GDM1 (cell line): ENCODE measurements at places on chromosomes 12 and 14.
A peak's percentile ranks its signal among the peaks of the same experiment; 100 is the strongest.

DNA sequence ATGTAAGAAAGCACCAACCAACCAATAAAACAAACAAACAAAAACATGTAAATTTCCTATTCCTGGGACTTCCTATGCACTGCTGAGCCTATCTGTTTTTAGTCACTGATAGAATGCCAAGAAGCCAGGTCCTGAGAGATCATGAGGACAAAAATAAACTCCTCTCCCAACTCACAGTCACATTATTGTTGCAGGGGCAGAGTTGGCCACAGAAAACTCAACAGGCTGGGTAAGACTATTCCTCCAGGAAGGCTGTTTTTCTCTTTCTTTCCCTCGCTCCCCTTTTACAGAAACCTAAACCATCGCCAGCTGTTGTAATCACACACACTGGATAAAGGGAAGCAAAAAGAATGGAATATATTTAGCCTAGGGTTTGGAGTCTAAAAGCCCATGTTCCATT, 55.8 kb upstream of the METAP2 start:
- no peak for DNase-seq

GRCh38 chr14:33460164-33460563, 490.7 kb downstream of the EGLN3 start:
- DNase-seq: no peak

DNA sequence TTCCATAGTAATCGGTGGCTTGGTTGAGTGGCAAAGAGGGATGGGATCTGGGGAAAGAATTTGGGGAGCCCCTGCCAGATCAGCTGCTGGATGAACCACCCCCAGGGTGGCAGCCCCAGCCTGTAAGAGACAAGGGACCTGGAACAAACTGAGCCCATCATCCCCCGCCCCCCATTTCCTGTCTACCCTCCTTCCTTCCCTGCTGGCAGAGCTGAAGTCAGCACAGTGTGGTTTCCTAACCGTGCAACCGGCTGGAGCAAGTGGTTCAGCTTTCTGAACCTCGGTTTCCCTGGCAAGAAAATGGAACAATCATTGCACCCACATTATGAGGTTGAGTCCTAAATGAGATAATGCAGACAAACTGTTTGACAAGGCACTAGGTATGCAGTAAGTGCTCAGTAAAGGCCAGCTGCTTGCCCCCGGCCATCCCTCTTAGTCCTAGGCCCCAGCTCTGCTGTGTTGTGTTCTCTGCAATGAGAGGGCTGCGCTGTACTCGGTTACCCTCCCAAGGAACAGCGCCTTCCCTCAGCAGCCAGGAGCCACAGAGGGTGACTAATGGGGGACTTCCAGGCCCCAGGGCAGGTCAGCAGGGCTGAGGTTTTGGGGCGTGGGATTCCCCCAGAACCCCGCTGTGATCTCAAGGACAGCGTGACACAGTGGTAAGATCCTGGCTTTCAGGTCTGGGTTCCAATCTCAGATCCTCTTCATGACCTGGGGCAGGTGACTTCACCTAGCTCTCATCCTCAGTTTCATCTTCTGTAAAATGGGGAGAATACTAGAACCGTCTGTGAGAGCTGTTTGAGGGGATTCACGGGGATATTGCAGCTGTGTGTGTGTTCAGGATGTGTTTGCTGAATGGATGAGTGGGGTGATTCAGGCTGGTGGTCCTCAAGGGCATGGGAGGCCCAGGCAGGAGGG, 16.5 kb downstream of the SELPLG start:
- peak; percentile 65 for DNase-seq

DNA sequence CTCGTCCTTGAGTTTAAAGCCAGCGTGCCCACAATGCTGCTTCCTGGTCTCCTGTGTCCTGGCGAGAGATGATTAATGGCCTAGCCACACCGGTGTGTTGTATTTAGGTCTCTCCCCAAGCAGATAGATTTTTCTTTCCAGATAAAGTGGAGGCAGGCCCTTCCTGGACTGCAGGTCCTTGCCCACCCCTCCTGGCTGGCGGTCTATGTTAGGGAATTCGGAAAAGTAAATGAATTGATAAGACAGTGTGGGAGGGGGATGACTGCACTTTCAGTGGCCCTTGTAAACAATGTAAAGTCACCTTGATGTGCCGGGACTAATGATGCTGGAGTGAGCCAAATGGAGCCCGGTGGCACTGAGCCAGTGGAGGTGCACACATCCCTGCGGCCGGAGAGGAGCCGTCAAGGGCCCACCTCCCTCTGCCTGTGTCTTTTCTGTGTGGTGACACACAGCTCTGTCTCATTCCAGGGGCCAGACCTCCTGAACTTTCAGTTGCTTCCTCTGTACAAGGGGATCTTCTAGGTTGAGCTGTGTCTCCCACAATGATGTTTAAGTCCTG, 70.6 kb upstream of the ESRRB start:
- DNase-seq: no peak

GRCh38 chr14:43803076-43803689, 703.9 kb downstream of the FSCB start:
- no peak for DNase-seq

- DNase-seq: peak; percentile 14
These were observed 28.2 kb downstream of the TRAF3 start for GRCh38 chr14:102805371-102805891.

DNA sequence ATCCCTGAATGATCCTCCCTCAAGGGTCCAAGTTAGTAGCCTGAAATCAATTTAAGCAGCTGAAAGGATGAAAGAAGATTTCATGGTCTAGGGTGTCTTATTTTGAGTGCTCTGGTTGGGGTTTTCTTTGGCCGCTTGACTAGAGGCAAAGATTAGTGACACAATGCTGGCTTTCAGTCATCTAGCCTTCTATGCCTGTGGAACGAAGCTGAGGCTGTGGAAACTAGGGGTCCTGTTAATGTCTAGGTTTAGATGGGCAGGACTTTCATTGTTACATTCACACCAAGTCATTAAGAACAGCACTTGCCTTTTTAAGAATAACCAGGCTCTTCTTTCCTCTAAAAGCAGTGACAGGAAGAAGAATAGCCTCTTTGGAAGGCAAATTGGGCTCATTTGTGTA, 253.8 kb upstream of the E2F7 start:
- DNase-seq: no peak

- DNase-seq: no peak
These were observed 37.2 kb downstream of the NT5DC3 start for GRCh38 chr12:103803847-103804246.

- no peak for DNase-seq
These were observed 12.0 kb upstream of the IL26 start for GRCh38 chr12:68237619-68238018.

DNA sequence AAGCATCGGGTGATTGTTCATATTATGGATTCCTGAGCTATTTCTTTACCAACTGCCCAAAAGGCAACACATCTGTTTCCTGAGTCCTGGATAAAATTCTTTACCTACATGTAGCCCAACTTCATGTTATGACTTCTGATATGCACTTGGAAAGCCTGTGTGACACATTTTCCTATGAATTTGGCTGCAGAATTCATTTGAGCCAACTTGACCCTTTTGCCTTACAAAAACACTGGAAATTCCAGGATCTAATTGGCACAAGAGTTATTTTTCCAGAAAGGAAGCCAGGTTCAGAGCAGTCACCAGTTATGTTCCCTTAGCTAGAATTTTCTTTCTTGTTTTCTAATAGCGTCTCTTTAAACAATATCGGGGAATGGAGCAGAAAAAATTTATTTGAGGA, 202.5 kb upstream of the LRIG3 start:
- DNase-seq: no peak

GRCh38 chr14:96793547-96793946, 3.6 kb upstream of the VRK1 start:
- no peak for DNase-seq

DNA sequence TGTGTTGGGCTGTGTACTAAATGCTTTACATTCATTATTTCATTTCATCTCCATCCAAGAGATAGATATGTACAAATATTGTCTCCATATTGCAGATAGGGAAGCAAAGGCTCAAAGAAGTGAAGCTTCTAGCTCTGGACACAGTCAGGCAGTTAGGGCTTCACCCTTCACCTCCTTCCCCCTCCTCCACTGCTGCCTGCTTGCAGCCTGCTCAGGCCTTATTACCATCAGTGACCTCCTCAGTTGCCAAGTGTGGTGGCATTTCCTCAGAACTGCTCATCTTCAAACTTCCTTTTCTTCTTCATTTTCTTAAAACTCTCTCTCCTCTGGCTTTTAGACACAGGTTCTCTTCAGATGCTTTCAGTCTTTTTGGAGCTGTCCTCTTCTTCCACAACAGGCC, 4.7 kb upstream of the GPATCH2L start:
- no peak for DNase-seq

GRCh38 chr14:101133068-101133467, 229.5 kb upstream of the RTL1 start:
- no peak for DNase-seq

DNA sequence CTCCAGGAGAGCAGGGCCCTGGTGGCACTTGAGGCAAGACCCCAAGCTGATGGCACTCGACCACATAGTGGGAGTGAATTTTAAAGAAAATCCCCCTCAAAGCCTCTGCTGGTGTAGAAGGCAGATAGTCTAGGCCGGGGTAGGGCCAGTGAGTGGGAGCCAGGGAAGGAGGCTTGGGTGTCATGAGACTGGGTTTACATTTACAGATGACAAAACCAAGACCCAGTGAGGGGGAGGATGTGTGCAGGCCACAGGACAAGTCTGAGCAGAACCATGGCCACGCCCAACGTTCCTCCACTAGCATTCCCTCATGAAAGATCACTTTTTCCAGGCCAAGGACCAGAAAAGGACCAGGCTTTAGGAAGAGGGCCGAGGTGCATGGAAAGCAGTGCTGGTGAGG, 42.0 kb downstream of the EVL start:
- no peak for DNase-seq

DNA sequence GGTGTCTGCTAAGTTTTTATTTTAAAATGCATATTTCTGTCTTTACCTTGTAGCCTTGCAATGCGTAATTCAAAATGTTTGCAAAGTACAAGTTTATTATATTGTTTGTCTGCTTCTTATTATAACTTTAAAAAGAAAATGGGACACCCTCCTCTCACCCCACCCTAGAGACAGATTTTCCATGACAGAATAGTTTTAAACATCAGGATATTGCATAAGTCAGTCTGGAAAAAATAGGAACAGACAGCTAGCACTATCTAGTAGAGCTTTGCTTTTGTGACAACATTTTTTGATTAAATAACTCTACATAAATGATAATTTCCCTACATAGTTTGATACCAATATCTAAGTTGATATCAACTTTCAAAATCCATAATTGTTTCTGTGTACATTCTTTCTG, 71.3 kb downstream of the PDE3A start:
- DNase-seq: no peak

DNA sequence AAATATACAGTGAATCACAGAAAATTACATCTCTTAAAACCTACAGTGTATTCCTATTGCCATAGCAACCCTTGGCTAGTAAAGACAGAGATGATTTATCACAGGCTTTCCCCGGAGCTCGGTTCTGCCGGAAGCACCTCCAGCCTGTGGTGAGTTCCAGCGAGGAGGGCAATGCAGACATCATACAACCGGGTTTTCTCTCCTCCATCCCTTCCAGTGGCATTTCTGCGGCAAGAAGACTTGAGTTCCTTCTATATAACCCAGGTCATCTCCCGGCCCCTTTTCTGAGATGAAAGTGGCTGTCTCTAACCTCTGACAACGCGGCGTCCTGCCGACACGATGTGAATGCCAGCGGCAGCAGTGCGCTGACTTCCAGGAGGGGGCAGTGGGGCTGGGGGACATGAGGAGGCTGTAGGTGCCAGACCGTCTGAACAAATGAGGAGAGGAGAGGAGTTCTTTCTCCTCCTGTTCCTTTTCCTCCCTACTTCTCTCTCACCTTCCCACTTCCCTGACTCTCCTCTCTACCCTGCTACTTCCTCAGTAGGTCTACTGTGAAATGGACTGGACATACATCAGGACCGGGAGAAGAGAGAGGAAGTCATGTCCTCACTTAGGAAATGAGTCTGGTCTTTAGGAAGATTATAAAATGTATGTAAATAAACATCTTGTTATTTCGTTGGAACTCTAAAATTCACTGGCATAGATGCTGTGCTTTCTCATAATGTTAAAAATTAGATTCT, 68.6 kb upstream of the MAX start:
- peak; percentile 50 for DNase-seq

GRCh38 chr14:89702876-89703200, 251.7 kb downstream of the EFCAB11 start:
- DNase-seq: no peak

DNA sequence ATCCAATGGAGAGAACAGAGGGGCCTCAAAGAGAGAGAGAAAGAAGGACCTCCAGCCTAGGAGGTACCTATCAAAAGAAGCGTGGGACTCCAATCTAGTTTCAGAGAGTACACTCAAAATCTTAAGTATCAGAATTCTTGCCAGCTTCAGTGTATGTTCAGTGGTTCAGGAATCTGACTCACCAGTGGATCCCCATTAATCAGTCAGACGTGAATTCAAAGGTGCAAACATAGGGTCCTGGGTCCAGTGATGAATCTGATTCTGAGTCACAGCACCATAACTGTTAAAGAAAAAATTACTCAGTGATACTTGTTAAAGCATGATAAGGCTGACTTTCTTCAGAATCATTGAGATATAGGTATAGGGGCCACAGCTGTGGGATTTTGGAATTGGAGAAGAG, 33.2 kb downstream of the ETNK1 start:
- DNase-seq: no peak

GRCh38 chr12:47303207-47303606, 223.4 kb upstream of the AMIGO2 start:
- DNase-seq: no peak

- DNase-seq: no peak
These were observed 133.4 kb downstream of the RFLNA start for GRCh38 chr12:124428136-124428791.
